ENCODE measurements at places on chromosomes 4 and X.
A peak's percentile ranks its signal among the peaks of the same experiment; 100 is the strongest.

- DNase-seq: no peak
Observed at GRCh38 chrX:41471786-41472185, 24.6 kb downstream of the NYX start.

DNA sequence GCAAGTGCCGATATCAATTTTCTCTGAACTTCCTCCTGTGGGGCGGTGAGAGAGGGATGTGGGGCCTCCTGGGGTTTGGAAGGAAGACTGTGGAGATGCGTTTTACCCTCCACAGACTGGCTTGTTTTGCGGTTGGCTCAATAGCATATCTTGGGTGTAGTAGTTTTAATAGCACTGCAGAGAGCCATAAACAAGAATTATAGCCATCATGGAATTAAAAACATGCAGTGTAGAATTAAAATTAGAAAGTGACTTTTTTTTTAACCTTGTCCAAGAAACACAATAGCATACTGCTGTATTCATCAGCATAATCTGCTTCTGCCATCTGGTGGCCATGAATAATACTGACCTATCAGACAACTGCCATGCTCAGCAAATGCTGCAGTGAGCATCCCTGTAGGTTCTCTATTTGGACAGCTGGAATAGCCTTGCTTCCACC lies 47.3 kb upstream of the SCML1 start:
- DNase-seq: peak; percentile 28

DNA sequence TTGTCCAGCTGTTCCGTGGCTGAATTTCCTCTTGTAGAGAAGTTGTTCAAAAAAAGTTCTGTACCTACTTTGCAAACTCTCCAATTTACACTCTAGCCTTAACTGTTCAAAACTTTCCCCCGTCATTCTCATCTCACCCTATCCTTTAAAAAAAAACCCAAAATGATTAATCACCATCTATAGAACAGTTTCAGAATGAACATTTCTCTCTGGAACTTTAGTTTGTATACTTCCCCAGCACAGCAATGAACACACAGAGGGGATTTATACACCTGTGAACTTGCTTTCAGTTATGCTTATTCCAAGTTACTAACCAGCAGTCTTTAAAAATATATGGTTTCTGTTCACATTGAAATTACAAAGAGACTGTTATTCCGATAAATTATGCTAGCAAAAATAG lies 1.2 kb downstream of the GEMIN8 start:
- no peak for DNase-seq

DNA sequence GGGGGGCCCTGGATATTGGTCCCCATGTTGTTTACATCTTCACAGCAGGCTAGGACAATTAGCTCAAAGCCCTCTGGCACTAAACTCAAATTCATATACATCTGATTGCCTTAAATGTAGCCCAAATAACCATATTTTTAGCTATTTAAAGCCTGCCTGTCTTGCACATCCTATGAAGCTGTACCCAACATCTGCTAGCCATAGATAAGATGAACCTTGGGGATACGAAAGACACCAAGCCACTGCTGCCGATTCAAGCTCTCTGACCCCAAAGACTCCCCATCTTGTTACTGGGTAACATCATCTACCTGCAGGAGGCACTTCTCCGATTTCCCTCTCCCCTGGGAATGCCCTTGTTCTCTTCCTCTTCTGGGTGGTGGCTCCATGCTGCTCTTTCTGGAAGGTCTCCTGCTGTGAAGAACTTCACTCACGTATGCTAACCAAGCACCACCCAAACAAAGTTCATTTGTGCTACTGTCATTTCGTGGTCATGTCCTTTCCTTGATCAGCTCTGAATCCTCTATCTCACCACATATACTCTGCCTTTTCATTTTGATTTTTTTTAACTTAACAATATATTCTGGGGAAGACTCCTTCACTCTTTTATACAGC lies 107.7 kb upstream of the ATXN3L start:
- DNase-seq: no peak

DNA sequence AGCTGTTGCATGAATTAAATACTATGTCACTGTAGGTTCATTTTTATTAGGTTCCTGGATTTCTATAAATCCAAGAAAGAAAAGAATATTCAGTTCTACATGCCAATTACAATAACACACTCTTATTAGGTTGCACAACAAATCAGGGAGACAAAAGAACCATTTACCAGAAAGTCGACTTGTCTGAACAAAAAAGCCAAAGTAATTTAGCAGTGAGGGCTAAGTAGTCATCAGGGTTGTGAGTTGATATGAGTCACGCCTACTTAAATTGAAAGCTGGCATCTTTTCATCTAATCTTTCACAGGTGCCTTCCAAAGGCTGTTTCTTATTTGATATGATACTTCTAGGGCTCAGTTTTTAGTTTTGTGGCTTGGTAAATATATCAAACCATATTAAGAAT lies 25.4 kb upstream of the GNRHR start:
- DNase-seq: no peak

- DNase-seq: no peak
Observed at GRCh38 chr4:87941537-87942392, 33.7 kb upstream of the SPP1 start.

DNA sequence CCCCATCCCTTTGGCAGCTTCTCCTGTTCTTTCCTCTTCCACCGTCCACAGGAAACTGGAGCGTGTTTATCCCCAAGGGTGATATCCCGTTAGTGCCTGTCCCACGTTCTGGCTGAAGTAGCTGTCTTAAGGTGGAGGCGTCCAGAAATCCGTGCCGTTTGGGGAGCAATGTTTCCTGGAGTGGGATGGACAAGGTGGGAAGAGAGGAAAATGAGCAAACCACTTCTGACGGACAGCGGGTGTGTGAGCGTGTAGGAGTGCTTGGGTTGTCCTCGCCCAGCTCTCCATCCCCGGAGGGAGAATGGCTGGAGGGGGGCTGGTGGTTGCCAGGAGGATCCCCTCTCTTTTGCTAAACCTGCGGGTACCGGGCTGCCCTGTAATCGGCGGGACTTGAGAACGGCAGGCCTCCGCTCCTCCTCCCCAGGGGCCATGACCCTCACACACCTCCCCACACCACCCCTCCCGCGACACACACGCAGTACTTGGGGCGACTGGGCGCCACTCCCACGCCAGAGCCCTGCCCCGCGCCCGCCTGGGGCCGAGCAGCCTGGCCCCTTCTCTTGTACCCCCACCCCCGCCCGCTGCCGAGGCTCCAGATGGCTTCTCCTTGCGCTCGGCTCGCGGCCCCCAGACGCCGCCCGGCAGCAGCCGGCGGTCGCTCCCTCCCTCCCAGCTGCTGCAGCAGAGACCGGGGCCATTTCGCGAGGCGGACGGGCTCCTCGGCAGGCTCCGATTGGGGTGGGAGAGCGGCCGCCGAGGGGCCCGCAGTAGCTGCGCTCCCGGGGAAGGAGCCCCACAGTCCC lies 13.9 kb upstream of the PRDM8 start:
- DNase-seq: peak; percentile 53

DNA sequence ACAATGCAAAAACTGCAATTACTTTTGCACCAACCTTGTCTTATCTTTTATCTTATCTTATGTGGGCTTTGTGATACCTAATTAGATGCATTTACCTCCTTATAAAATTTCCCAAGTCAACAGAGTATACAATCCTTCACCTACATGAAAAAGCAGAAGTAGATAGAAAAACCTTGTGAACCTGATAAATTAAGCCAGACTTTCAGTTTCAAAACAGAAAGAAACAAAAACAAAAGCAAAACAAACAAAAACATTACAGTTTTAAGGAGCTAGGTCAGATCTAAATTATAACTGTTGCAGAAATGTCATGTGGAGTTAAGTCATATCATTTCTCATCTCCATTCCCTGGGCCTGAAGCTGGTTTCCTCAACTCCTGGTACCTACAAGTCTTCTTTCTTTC lies 24.9 kb upstream of the CXXC4 start:
- DNase-seq: no peak

DNA sequence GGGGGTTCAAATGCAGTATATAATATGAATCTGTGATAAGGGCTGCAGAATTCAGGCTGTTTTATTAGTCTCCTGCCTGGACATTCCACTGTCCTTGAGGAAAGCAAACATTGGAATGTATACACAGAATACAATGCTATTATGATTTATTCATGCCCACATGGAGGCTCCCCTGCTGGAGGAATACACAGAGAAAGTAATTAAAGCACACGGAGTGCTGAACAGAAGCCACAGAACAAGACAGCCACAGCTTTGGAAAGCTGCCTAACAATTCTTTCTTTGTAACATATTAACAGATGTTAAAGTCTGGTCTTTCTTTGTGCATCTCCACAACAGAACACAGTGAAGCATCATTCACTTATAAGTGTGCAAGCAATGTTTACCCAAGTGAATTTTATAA lies 155.8 kb downstream of the ARAP2 start:
- DNase-seq: no peak

DNA sequence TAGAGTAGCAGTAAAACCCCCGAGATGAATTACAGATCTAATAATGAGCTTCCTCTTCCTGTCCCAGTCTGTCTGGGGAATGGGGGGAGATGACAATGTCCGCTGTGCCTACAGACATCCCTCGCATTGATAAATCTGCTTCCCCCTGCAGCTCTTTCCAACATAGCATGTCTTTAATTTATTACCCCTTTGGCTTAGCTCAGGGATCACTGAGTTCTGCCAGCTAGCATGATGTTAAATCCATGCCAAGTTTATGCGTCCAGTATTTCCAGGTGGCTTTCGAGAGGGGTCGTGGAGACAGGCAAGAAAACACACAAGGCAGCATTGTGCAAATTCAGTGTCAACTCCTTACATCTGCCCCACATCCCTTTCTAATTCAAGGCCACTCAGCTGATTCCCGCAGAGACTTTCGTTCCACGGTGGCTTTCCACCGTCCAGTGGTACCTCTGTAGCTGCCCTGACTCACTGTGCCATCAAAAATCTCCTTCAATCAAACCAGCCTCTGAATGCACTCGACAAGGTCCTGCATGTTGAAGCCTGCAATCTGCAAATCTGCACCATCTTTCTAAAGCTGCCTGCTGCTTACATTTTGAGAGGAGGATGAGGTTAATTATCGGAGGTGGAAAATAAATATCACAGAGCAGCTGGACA lies 75.1 kb downstream of the MXRA5 start:
- no peak for DNase-seq

- DNase-seq: no peak
Observed at GRCh38 chr4:185298728-185299430, 89.5 kb downstream of the SNX25 start.

DNA sequence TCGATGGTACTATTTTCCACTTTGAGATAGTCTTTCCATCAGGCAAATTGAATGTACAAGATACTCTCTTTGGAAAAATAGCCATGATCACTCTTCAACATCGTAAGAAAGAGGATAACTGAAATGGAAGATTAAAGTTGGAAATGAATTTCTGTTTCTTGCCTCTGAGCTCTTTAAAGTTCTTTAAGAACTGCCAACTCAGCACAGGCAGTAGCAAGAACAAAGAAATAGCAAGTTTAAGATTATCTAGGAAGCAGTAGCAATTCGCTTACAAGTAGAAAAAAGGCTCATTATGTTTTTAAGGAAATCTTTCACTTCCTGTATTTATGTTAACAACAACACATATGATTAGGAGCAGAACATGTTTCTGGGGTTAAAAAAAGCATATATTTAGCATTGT lies 127.6 kb downstream of the CDS1 start:
- DNase-seq: no peak

GRCh38 chr4:79823148-79823763 lies 249.8 kb downstream of the ANTXR2 start:
- no peak for DNase-seq

GRCh38 chrX:13048280-13048679 lies 3.9 kb upstream of the FAM9C start:
- DNase-seq: no peak

DNA sequence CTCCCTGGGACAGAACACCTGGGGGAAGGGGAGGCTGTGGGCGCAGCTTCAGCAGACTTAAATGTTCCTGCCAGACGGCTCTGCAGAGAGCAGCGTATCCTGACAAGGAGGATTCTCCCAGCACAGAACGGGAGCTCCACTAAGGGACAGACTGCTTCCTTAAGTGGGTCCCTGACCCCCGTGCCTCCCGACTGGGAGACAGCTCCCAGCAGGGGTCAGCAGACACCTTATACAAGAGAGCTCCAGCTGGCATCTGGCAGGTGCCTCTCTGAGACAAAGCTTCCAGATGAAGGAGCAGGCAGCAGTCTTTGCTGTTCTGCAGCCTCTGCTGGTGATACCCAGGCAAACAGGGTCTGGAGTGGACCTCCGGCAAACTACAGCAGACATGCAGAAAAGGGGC lies 44.5 kb upstream of the FAAH2 start:
- DNase-seq: no peak

- DNase-seq: no peak
Observed at GRCh38 chrX:56788229-56788628, 59.2 kb downstream of the NBDY start.

DNA sequence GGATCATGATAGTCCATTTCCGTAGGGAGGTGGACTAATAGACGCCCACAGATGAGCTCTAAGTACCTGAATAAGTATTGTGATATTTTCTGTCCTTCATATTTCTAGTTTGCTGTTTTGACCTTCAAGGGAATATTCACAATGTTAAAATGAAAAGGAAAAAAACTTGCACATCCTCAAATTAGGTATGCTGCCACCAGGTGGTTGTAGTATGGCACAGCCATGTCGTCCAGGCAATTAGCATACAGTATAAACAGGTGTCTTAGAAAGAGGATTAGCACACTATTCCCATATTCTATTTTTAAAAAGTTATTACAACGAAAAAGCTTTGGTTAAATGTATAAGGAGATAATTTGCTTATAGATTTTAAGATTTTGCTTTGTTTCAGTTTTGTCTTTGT lies 802.0 kb downstream of the RPA4 start:
- peak; percentile 23 for DNase-seq

- no peak for DNase-seq
Observed at GRCh38 chr4:155248002-155248896, 39.8 kb downstream of the NPY2R start.

DNA sequence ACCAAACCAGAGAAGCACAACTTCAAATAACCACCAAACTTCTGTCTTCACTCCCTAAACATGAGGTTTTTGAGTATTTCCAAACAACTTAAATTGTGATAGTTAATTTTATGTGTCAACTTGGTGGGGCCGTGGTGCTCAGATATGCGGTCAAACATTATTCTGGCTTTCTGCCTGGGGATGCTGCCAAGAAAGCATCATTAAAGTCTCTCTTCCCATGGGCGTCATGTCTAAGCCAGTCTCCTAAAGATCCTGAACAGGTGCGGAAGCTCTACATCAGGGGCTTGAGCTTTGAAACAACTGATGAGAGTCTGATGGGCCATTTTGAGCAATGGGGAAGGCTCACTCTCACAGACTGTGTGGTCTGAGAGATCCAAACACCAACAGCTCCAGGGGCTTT lies 24.1 kb upstream of the SOD3 start:
- DNase-seq: no peak

- DNase-seq: peak; percentile 64
Observed at GRCh38 chr4:55398966-55399365, 3.2 kb downstream of the TMEM165 start.

DNA sequence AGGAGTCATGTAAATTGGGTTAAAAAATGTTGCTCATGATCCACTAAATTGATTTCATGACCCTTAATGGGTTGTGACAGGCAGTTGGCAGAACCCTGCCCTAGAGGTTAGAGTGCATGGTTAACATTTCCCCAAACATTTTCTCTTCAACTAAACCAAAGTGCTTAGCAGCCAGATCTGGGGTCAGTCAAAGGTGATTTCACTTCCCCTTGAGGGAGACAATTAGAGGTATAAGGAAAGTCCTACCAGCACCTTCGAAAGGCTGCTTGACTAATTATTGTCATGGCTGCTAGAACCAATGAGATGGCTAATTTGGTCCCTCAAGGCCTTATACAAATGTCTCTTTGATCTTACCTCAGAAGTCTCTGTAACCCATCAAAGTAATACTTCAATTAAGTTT lies 30.9 kb upstream of the INTS6L start:
- DNase-seq: no peak

- DNase-seq: no peak
Observed at GRCh38 chr4:147288512-147288911, 192.4 kb upstream of the EDNRA start.

- no peak for DNase-seq
Observed at GRCh38 chr4:21872101-21872500, 76.5 kb downstream of the KCNIP4 start.

Data from Kasumi-1 (cell line).